ENCODE measurements at places on chromosomes 16 and 17.

GRCh38 chr16:85629853-85630252, 16.7 kb downstream of the GSE1 start:
- DNase-seq, result no peak

DNA sequence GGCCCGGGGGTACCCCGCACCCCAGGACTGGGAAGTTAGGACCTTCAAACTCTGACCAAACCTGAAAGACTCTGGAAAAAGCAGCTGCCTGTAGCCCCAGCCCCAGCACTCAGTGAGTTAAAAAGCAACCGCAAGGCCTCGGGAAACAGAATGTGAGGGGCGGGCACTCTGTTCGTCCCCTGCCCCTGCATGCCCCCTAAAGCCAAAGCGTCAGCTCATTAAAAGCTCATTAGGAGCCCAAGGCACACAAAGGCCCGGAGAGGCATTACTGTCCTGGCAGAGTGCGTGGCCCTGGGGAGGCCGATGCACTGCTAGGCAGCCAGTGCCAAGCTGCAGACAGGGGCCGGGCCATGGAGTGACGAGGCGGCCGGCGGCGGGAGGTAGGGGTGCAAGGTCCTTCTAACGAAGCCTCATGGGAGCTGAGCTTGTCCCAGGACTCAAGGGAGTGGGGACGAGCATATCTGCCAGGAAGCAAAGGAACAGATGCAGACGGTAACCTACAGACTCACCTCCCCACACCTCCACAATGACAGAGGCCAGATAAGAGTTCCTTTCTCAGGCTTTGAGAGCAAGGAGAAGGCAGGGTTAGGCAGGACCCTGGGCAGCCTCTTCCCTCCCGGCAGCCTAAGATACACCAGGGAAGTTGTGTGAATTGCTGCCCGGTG, 116.8 kb downstream of the ENGASE start:
- no peak for DNase-seq

DNA sequence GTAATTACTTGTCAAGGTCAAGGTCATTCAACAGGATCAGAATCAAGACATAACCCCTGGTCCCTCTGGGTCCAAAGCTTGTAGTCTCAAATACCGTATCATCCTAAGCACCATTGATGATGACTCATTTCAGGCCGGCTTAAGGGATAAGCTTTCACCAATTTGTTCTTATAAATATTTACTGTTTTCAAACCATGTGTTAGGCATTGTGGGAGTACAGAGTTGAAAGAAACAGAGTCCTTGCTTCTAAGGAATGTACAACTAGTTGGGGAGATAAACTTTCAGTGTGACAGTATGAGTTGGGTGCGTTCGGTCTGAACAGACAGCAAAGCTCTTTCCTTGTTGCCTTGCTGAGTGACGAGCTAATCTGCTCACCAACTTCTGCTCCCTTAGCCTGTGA, 183.5 kb upstream of the MAF start:
- no peak for DNase-seq

DNA sequence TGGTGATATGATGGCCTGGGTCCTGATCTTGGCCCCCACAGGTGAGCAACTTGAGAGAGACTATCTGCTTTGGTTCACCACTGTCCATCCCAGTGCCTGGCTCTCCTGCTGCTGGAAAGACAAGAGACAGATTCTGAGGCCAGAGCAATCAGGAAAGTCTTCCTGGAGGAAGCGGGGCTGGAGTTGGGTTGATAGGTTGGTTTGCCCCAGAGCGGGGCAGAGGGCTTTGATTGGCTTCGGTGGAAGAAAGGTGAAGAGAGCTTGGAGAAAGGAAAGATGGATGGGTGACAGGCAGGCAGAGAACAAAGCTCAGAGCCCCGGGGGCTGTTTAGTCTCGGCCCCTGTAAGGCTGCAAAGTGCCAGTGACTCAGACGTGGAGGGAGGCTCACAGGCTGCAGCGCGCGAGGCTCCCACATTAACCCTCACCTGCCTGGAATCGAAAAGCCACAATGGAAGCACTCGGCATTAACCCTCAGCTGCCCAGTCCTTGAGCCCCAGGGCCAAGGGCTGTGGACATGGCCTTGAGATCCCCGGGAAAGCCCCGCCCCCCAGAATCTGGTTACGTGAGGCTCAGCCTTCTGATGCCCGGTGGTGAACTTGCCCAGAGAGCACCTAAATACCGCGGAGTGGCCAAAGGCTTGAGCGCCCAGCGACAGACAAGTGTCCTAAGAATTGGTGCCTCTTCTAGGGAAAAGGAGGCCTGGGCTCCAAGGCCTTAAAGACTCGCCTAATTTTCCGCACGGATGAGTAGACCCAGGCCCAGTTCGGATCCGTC, 996 bp upstream of the CPNE2 start:
- DNase-seq, result no peak

DNA sequence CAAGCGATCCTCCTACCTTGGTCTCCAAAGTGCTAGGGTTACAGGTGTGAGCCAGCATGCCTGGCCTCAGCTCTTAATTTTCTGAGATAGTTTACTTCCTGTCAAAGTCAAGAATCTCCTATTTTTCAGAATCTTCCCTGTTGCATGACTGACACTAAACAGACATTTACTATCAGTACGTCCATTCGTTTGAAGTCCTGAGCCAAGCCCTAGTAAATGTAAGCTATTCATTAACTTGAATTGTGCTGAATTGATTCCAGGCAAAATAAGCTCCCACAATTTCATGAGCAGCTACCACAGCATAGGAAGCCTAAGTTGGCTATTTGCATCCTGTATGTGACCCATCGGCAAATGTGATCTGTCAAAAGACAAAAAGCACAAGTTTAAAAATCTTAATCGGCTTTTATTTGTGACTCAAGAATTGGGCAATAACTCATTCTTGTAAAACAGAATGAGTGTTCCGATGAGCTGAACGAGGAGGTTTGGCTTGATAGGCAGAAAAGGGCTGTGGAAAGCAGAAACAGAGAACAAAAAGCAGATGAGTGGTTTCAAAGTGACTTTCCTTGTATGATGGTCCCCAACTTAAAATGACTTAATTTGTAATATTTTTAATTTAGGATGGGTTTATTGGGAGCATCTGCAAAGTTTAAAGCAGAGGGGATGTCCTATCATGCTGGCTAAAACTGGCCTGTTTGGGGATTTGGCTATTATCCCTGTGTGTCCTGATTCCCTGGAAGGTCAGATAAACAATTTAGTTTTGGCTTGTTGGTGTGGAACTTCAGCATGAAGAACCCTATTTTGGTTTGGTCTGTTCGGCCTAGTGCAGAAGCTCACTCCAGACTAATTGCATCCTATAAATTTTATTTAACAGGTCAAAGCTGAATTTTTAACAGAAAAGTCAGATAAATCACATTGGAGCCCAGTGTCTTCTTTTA, 14.2 kb downstream of the RNF112 start:
- DNase-seq, result no peak

- no peak for DNase-seq
These were observed 55.1 kb downstream of the ATP2C2 start for GRCh38 chr16:84423416-84423837.

DNA sequence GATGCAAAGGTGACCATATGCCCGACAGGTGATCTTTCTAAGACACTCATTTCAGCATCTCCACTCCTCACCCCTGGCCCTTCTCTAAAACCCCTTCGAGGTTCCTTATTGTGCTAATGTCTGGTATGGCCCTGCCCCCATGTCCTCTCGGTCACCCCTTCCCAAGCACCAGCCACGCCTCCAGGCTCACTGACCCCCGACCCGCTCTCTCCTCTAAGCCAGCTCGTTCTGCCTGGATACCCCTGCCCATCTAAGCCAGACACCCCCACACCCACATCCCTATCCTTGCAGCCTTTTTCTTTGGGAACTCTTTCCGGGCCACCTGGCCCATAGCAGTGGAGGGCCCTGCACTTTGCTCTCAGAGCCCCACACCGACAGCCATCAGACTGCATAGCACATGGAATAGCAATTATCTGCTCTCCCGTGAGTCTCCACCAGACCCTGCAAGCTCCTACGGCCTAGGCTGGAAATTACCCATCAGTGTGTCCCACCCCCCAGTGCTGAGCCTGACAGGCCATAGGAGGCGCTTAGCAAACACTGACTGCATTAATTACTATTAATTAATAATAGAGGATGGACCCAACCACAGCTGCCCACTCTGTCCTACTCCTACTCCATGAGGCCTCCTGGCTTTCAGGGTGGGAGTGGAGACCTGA, 176.7 kb downstream of the TMEM132E start:
- no peak for DNase-seq
